ENCODE measurements at places on chromosomes 12 and 14.
A peak's percentile ranks its signal among the peaks of the same experiment; 100 is the strongest.

GRCh38 chr12:53532021-53532420 lies 24.7 kb upstream of the NPFF start:
- no peak for DNase-seq

DNA sequence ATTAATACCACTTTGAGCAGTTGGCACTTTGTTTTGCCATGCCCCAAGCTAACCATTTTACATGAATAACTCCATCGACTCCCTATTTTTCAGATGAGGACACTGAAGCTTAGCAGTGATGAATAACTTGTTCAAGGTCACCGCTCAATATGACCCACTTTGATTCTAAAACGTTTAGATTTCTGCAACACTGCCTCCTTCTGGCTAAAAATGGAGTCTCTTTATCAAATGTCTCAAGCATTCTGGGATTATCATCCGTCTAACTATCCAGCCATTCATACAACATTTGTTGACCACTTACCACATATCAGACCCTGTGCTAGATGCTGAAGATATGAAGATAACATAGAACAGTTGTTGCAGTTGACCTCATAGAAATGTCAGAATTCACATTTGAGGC lies 298.0 kb downstream of the PPFIA2 start:
- DNase-seq: no peak

DNA sequence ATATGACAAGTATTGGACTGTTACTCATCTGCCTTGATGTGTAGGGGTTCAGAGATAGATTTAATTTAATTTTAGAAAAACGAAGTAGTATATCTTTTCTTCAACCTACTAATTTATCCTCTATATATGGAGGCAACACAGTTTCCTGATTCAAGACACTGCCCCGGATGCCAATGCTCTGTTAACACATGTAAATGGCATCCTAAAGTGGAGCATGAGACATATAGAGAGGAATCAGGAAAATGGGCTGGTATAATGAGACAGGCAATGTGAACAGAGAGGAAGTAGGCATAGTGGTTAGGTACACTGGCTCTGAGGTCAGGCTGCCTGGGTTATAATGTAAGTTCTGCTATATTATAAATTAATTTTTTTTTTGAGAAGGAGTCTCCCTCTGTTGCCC lies 85.6 kb downstream of the OTOGL start:
- no peak for DNase-seq

- DNase-seq: no peak
Observed at GRCh38 chr12:103572312-103573045, 14.6 kb upstream of the STAB2 start.

DNA sequence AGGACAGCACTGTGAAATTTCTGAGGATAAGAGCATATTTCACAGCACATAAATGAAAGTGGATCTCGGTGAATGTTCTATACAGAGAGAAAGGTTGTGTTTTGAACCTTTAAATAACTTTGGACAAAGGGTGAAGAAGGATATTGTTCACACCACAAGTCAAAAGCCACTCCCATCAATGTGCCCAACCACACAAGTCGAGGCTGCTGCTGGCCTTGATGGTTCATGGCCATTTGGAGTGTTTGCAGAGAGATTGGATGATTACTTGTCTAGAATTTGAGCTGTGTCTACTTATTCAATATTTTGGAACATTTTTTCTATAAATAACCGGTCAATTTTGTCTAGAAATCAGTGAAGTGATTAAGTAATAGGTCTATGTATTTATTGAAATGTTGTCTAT lies 121.2 kb downstream of the HMGA2 start:
- no peak for DNase-seq

DNA sequence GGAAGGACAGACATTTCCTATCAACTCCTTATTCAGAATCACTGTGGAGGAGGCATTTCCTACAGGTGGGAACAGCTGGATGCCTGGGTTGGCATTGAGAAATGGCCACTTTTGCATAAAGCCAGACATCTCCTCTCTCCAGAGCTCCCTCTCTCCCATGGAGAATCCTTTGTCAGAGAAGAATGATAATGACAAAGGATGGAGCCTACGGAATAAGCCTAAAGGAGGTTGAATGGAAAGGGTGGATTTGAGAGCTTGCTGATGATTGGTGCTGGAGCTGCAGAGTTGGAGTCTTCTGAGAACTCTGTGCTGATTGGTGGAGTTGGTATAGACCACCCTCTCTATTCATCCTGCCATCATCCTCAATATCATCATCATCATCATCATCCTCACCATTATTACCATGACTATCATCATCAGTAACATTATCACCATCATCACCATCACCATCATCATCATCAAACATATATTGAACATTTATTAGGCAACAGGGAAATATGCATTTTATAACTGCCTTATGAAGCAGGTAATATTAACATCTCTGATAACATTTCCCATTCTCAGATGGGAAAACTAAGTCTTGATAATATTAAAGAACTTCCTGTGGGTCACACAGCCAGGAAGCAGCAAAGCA lies 89.2 kb upstream of the HSPB8 start:
- DNase-seq: no peak

GRCh38 chr12:130973906-130974305 lies 20.2 kb downstream of the ADGRD1 start:
- DNase-seq: no peak

DNA sequence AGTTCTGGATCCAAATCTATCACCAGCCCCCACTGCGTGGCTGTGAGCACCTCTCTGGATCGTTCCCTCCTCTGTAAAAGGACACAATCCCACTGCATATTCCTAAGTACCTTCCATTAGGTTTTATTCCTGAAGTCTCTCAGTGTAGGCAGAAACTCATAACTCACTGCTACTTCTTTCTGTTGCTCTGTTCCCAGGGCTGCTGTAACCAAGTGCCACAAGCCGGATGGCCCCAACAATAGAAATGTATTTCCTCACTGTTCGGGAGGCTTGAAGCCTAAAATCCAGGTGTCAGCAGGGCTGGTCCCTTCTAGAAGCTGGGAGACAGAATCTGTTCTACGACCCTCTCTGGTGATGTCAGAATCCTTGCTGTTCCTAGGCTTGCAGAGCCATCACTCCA lies 24.9 kb downstream of the FOXN3 start:
- DNase-seq: no peak

- DNase-seq: no peak
Observed at GRCh38 chr14:34231626-34232025, 230.4 kb downstream of the SPTSSA start.

DNA sequence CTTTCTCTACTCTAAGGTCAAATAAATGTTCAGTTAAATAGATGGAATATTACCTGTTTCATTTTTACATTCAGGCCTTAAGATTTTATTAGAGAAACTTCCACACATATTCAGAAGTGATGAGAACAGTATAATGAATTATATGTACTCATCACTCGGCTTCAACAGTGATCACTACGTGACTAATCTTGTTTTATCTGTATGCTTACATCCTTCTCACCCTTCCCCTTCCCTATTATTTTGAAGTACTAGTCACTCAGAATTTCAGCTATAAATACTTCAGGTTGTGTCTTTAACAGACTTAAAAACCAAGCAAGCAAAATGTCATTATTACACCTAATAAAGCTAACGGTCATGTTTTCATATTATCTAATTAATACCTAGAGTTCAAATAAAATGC lies 34.9 kb downstream of the ETV6 start:
- no peak for DNase-seq

DNA sequence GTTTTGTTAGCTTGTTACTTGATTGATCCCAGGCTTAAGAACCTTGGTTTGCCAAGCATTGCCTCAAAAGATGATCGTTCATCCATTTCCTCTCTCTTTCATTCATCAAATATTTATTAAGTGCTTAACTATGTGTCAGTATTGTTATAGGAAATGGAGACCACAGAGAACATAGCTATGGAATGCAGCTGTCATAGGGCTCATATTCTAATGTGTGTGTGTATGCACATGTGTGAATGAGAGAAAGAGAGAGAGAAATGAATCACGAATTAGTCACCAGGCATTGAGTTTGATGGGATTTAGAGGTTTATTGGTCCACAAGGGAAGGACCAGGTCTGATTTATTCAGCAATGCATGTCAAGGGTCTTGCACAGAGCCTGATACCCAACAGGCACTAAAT lies 71.0 kb upstream of the FBXO21 start:
- no peak for DNase-seq

DNA sequence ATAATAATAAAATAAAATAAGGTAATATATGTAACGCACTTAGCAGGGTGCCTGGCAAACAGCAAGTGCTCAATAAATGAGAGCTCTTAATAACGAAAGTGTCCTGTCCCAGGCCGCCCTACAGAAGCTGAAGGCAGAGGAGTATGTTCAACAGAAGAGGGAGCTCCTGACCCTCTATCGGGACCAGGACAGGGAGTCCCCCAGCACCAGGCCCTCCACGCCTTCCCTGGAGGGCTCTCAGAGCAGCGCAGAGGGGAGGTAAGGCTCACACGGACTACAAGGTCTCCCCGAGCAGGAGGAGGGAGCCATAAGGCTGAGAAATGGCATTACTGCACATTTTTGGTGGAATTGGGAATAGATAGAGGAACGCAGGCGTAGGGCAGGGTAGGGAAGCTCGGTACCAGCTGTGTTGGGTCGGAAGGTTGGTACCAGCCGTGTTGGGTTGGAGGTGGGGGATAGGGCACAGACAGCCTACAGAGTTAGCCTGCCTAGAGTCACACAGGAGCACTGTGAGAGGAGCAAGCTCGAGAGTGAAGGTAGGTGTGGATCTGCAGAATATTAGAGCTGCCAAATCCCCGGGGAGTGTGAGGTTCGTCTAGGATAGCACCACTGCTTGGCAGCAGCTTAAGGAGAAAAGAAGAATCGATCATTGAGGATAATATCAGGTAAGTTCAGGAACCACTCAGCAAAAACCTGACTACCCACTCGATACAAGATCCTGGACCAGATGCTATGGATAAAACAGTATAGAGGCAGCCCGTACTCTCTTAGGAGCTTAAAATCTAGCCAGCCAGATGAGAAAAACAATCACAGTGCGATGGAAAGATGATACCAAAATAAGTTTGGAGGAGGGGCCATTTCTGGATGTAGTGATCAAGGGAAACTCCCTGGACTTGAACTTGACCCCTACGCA lies 15.3 kb downstream of the TNFRSF1A start:
- peak; percentile 68 for DNase-seq

GRCh38 chr12:18280728-18281127 lies 19.4 kb downstream of the PIK3C2G start:
- no peak for DNase-seq

- peak; percentile 72 for DNase-seq
Observed at GRCh38 chr12:15268927-15269552, 47.8 kb upstream of the RERG start.

DNA sequence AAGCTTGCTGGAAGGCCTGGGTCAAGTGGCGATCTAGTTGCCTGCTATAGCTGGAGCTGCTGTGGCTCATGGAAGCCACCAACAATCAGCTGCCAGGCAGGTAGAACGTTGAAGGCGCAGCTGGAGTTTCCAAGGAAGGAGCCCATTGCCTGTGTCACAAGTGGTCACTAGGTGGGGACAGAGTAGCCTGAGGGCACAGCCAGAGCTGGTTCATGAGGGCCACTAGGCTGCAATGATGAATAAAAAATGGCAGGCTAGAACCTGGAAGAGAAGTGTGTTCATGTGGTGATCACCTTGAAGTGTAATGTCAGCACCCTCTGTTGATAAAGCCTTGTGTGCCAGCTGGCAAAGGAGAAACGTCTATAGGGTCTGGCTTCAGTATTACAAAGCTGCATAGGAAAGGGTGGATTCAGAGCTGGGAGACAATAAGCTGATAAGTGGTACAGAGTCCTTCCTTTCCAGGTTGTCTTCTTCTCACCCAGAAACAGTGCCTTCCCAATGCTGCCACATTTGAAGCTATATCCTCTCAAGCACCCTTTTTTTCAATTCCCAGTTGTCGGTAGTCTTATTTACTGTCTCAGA lies 165.8 kb downstream of the EMP1 start:
- DNase-seq: peak; percentile 35

- DNase-seq: no peak
Observed at GRCh38 chr12:58249610-58250009, 308.2 kb downstream of the ATP23 start.

DNA sequence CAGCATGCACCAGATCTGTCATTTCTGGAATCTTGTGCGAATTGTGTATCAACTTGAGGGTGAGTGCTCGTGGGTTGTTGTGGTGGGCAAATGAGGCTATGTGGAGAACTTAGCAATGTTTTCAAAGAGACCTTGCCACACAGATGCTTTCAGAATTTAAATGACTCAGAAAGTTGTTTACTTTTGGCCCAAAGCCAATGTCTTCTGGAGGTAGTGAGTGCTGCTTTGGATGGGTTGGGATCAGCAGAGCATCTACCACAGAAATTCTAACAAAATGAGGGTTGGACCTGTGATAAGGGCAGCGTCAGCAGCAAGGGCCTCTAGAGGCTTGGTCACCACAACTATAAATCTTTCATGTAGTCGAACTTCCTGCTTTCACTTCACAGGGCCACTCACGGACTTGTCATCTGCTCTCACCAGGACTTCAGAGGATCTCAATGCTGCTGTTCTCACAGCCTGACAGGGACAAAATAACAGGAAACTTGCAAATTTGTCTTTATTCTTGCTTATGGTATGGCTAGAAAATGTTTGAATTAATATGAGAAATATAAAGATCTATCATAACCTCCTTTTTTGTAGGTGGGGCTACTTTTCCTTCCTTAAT lies 111.4 kb downstream of the DACT1 start:
- peak; percentile 91 for DNase-seq

GRCh38 chr12:53505086-53505485 lies 2.2 kb downstream of the NPFF start:
- peak; percentile 69 for DNase-seq

GRCh38 chr12:8446642-8447547 lies 8.9 kb upstream of the CLEC6A start:
- DNase-seq: no peak

GRCh38 chr14:75976826-75977581 lies 4.8 kb downstream of the TGFB3 start:
- peak; percentile 29 for DNase-seq

GRCh38 chr14:90424686-90425372 lies 28.0 kb downstream of the CALM1 start:
- peak; percentile 19 for DNase-seq

- DNase-seq: no peak
Observed at GRCh38 chr12:108176292-108176691, 47.2 kb downstream of the WSCD2 start.
